ENCODE measurements at places on chromosomes 3 and 15. TPM values are rescaled to one million over a fixed set of nuclear protein-coding genes. Genes with fewer than 3 reads are reported as not detected.

KIF9 gene
- 3.8 TPM for total RNA-seq

PRKCD gene
- total RNA-seq, result 5.5 TPM

NOX5 gene
- total RNA-seq, result not detected

CHL1 gene
- not detected for total RNA-seq

GOLGA6D gene
- total RNA-seq, result not detected

TCAIM gene
- 26.3 TPM for total RNA-seq

GCNT3 gene
- not detected for total RNA-seq

INTS14 gene
- total RNA-seq, result 43.2 TPM

IGSF11 gene
- not detected for total RNA-seq

CCR8 gene
- not detected for total RNA-seq

ASB14 gene
- total RNA-seq, result not detected

DOCK3 gene
- under 0.01 TPM for total RNA-seq

TMCO5A gene
- total RNA-seq, result not detected

PP2D1 gene
- total RNA-seq, result not detected

IL5RA gene
- total RNA-seq, result not detected

CHDH gene
- total RNA-seq, result under 0.01 TPM

SPINT1 gene
- total RNA-seq, result 1.2 TPM

MYZAP gene
- total RNA-seq, result 22.6 TPM

GPR62 gene
- under 0.01 TPM for total RNA-seq

LRRIQ4 gene
- total RNA-seq, result not detected

ZNF662 gene
- total RNA-seq, result 0.76 TPM

EFCAB12 gene
- total RNA-seq, result not detected

FBXO40 gene
- under 0.01 TPM for total RNA-seq

AGBL1 gene
- not detected for total RNA-seq

CCR9 gene
- total RNA-seq, result not detected

DNAJA4 gene
- 5.2 TPM for total RNA-seq

GXYLT2 gene
- 0.65 TPM for total RNA-seq

HDC gene
- total RNA-seq, result not detected

SLC25A20 gene
- total RNA-seq, result 26.3 TPM

LMAN1L gene
- total RNA-seq, result not detected

IL17RB gene
- total RNA-seq, result not detected

LRRC3B gene
- not detected for total RNA-seq

WDR93 gene
- total RNA-seq, result not detected

TRIM69 gene
- 7.1 TPM for total RNA-seq

SATB1 gene
- total RNA-seq, result 7.0 TPM

ERICH6 gene
- total RNA-seq, result not detected

PRTG gene
- total RNA-seq, result 2.9 TPM

RPS17 gene
- 1,429 TPM for total RNA-seq

CCNB2 gene
- total RNA-seq, result 43.2 TPM

SNTN gene
- not detected for total RNA-seq

KNG1 gene
- total RNA-seq, result not detected

SH2D7 gene
- not detected for total RNA-seq

ZPLD1 gene
- total RNA-seq, result not detected

ABCC5 gene
- 15.2 TPM for total RNA-seq

CDC25A gene
- total RNA-seq, result 15.3 TPM

JMJD7 gene
- 6.8 TPM for total RNA-seq

AMIGO3 gene
- 0.32 TPM for total RNA-seq

C2CD4A gene
- 4.2 TPM for total RNA-seq

HHATL gene
- total RNA-seq, result not detected

ADAMTS7 gene
- total RNA-seq, result 4.6 TPM

PLD1 gene
- total RNA-seq, result 60.7 TPM

GMPS gene
- total RNA-seq, result 50.8 TPM

KIF7 gene
- 8.1 TPM for total RNA-seq
